Endodermal cell (in vitro differentiated cells): ENCODE measurements at places on chromosomes 2 and 18. TPM values are rescaled to one million over a fixed set of nuclear protein-coding genes. Genes with fewer than 3 reads are reported as not detected.

The HK2 gene
- 31.4 and 31.5 TPM in 2 replicates for total RNA-seq

The ABCG5 gene
- not detected in 2 replicates for total RNA-seq

The DOCK10 gene
- total RNA-seq, result 0.65 to 1.4 TPM in 2 of 3 replicates, not detected in the other

The PRSS56 gene
- total RNA-seq, result not detected in 2 replicates

The KLHL41 gene
- total RNA-seq, result 0.35 TPM in 1 of 3 replicates, not detected in the others

DNA sequence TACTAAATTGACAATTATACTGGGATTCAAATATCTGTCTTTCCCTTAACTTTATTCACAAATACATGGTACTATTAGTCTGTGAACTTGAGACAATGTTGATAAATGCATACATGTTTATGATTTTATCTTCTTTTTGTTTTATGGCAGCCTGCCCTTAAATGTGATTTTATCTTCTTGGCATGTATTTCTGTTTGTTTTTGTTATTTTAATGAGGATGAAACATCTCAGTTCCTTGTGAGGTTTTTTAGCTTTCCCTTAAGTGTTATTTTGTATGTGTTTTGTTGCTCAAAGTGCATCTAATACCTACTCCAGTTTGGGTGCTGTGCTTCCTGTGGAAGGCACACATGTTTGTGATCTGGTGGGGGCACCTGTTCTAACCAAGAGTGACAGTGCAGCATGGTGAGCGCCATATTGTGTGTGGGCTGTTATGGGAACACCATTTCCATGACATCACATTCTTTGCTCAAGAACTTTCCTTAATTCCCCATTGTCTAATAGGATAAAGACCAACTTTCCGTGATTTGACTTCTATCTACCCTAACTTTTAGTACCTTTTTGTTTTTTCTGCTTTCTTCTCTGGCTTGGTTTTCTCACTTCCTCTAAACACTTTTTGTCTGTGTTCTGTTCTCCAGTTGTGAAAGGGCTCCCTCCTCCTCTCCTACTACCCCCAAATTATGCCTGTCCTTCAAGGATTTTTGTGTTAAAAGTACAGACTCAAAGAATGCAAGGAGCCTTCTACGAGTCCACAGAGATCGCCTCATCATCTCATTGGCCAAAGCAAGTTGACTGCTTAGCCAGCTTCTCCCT is 162.1 kb upstream of the TTC39C start:
- no peak for DNase-seq

- DNase-seq, result no peak
These were observed 4.4 kb downstream of the HIBCH start for GRCh38 chr2:190315273-190315672.

DNA sequence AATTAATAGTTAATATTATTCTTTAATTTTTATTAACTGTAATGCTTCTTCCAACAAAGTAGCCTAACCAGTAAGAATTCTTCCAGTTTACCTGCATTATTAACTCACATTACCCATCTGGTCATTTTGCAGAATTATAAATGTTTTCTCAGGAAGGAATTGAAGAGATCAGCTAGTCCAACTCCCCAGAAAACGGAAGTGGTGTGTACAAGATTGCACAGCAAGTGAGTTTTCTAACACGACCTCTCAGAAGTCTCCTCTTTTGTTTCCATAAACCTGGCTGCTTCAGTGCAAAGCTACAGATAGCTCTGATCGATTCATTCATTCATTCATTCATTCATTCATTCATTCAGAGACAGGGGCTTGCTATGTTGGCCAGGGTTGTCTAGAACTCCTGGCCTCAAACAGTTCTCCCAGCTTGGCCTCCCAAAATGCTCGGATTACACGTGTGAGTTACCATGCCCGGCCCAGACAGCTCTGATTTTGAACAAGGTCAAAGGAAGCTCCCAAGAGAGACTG is 128.8 kb upstream of the REV1 start:
- DNase-seq, result no peak

- no peak for DNase-seq
These were observed 179.9 kb upstream of the HS6ST1 start for GRCh38 chr2:128498589-128498988.

GRCh38 chr18:38971881-38972280 is 1406.3 kb upstream of the CELF4 start:
- no peak for DNase-seq
